Kidney tubule cell (primary cell): ENCODE measurements at places on chromosomes 3 and 15.
A peak's percentile ranks its signal among the peaks of the same experiment; 100 is the strongest.

DNA sequence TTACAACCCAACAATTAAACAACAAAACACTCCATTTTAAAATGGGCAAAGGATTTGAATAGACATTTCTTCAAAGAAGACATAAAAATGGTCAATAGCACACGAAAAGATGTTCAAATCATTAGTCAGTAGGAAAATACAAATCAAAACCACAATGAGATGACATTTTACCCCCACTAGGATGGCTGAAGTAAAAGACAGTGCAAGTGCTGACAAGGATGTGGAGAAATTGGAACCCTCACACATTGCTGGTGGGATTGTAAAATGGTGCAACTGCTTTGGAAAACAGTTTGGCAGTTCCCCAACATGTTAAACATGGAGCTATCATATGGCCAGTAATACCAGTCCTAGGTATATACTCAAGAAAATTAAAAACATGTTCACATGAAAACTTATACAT is 11.6 kb downstream of the GALNT15 start:
- no peak for DNase-seq

DNA sequence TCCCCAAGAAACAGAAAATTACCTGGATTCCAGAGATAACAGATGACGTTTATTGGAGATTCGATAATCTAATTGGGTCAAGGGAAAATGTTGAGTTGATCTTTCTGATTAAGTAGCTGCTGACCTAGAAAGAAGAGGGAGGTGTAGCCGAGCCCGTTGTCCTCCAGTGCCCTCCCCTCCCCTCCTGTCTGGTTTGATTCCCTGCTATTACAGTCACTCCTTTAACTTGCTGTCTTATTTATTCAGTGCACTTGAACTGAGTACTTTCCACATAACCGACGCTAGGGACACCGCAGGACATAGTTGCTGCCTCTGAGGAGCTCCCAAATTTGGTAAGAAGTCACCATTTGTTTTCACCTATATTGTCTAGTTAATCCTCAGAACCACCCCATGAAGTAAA is 103.7 kb downstream of the AQP9 start:
- no peak for DNase-seq

GRCh38 chr3:32249184-32249782 is 10.8 kb downstream of the CMTM8 start:
- peak; percentile 90 for DNase-seq

- no peak for DNase-seq
These were observed 1.0 kb upstream of the PCBP4 start for GRCh38 chr3:51968170-51968775.

- DNase-seq = no peak
These were observed 350.4 kb upstream of the SEMA6D start for GRCh38 chr15:47366884-47367283.

GRCh38 chr3:9712415-9712814 is 8.8 kb downstream of the CPNE9 start:
- DNase-seq = no peak

- DNase-seq = no peak
These were observed 427.9 kb upstream of the RASGRP1 start for GRCh38 chr15:38992506-38992905.

GRCh38 chr3:14905055-14905657 is 42.2 kb upstream of the NR2C2 start:
- DNase-seq = no peak

GRCh38 chr3:131356006-131356595 is 25.5 kb upstream of the NUDT16 start:
- peak; percentile 29 for DNase-seq
